H54 (cell line): ENCODE measurements at places on chromosomes 16 and 17.

DNA sequence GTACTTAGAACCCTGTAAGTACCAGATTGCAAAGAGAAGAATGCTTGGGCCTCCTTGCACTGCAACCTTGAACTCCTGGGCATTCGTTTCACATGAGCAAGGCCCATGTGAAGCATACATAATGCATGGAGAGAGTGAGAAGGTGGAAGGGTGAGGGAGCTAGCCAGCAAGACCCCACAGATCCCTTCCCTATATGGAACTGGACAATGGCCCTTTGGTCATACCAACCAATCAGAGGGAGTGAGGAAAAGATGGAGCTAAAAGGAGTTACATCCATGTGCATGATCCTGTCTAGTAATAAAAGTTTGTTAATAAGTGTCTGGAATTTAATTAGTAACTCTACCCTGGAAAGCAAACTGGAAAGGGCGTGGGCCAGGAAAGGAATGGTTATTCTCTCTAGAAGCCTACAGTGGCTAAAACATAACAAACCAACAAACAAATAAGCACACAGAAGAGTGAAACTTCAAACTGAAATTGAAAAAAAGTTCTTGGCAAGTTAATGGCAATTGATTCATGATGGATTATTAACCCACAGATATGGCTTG, 29.6 kb downstream of the DNAH3 start:
- no peak for DNase-seq

DNA sequence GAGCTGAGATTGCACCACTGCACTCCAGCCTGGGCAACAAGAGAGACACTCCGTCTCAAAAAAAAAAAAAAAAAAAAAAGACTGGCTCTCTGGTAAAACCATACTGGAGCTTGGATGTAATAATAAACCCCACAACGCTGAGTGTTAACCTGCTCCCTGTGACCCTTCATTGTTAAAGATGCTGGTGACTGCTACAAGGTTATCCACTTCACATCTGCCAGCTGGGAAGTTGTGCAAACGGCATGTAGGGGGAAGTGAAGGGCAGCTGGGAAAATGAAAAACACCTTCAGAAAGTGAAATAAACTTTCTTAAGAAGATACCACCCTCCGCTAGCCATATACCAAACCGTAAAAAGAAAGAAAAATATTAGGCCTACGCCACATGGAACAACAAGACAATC, 131.0 kb upstream of the NUDT7 start:
- no peak for DNase-seq

GRCh38 chr17:7912927-7913524, 3.1 kb downstream of the RNF227 start:
- peak; percentile 61 for DNase-seq

DNA sequence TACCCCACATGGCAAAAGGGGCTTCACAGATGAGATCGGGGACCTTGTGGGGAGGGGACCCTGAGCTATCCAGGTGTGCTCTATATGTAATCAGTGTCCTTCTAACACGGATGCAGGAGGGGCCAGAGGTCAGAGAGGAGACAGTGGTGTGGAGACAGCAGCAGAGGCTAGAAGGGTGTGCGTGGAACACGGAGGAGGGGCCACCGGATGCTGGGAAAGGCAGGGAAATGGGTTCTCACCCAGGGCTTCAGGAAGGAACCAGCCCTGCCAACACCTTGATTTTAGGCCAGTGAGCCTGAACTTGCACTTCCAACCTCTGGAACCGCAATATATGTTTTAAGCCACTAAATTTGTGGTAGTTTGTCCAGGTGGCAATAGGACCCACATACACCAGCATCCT, 4.6 kb upstream of the SLC38A8 start:
- DNase-seq, result no peak

DNA sequence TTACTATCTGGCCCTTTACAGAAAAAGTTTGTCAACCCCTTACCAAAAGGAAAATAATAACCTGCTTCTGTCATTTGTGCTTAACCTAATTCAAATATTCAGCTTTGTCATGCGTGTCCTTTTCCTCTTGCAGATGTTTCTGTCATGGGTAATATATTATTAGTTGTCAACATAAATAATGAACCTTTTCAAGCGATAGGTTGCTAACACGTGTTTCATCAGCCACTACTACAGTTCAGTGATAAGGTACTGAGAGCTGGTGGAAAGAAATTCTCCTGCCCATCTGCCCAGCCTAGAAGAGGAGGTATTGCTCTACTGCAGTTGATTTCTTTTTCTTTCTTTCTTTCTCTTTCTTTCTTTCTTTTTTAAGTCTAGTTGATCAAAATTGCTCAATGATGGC, 12.0 kb upstream of the SRSF1 start:
- no peak for DNase-seq

DNA sequence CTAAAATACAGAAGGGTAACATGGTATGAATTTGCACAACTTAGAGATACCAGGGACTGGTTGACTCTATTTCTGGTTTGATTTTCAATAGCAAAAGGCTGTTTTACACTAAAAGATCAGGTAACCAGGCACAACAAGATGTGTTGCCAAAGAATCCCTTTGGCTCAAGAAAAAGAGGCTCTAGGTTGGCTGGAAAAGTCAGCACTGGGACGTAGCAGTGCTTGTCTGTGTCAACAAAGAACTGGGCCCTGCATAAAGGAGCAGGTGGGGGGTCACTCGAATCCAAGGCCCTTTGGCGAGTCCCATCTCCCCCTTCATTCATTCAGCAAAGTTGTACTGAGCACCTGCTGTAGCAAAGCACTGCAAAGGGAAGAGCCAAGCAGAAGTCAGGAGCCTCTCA, 18.4 kb downstream of the SDR42E1 start:
- DNase-seq, result no peak

DNA sequence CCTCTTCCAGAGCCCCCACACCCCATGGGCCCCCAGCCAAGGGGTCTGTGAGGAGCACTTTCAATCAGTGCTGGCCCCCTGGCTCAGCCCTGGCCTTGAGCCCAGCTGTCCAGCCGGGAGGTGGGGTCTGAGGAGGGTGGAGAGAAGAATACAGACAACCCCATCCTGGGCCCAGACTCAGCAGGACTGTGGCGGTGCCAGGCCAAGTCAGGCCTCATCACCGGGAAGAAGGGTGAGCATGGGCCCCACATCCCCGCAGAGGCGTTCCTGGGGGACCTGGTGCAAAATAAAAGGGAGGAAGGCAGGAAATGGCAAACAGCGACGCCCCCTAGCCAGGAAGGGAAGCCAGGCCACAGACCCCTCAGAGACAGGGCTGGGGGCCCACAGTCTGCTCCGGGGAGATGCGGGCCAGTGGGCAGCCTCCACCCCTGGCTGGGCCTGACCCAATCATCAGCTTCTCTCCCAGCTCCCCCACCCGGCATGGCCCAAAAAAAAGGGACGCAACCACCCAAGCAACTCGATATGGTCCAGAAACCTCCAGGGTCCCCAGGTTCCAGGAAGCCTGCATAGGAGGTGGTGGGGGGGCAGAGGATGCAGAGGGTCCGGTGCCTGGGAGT, 20.6 kb downstream of the ZNF423 start:
- no peak for DNase-seq

DNA sequence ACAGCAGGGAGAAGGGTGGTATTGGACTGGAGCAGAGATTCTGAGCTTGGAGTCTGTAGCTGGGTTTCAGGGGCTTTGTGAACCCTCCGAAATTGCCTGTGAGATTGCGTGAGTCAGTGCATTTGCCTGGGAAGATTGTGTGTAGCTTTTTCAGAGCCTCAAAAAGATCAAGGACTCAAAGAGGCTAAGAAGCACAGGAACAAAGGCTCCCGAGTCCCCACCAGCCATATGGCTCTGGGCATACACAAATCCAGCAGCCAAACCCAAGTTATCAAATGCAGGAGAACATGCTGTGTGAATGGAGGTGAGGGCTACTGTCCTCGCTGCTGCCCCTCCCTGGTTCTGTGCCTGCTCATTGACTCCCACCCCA, 3.0 kb downstream of the LRRC75A start:
- no peak for DNase-seq

DNA sequence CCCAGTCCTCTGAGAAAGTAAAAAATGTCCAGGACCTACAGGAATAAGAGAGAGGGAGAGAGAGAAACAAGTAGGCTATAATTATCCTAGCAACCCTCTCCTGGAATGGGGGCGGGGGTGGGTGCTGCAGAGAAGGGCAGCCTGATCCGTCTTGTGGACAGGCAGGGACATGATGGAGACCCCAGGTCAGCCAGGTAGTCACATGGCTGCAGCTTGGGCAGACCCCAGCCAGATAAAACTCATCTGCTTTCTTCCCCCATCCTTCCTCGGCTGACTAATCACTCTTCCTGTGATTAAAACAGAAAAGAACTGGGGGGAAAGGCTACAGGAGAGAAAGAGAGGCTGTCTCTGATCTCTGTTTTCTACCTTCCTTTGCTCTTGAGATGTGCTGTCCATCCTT, 32.6 kb downstream of the COPZ2 start:
- DNase-seq, result no peak

DNA sequence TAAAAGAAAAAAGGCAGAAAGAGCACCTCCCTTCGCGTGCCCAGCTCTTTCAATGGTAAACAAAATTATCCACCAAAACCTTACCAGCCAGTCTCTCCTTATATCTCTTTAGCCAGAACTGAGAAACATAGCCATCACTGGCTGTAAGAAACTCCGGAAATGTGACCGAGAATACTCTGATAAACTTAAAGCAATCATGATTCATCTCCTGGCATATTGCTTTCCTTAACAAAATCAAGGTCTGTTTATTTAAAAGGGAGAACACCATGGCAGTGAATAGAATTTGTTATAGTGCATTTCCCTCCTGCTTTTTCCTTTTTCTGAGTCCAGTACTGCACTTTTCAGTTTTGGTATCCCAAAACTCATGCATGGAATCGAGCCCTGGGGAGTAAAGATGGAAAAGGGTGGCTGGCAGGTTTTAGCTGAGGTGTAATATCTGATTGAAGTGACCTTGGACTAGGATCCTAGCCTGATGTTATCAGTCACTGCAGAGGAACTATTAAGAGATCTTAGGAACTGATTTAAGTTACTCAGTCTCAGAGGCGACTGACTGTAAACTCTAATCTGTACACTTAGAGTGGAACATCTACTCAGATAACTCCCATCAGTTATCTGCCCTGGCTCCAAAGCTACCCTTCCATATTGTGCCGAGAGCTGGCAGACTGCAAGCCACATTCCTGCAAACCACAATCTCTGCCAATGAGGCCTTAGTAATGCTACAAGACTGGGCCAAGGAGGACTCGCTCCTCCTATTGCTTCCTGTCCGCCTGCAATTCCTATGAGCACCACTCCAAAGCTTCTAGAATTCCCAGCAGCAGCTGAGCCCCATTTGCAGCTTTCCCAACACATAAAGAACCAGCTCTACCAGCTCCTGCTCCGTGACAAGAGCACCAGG, 7.4 kb upstream of the COX10 start:
- DNase-seq, result peak; percentile 70

DNA sequence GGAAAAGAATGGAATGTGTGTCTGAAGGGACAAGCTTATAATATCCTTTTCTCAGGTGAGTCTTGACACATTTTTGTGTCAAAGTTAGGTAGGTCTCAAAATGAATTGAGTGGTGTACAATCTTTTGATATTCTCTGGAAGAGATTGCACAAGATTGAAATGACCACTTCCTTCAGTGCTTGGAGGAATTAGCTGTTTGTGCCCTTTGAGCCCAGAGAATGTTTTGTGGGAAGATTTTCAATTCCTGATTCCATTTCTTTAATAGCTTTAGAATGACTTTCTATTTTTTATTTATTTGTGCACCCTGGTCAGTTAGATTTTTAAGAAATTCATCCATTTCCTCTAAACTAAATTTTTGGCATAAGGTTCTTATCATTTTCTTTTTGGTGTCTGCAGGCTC, 1.6 kb upstream of the CCL13 start:
- DNase-seq, result no peak

DNA sequence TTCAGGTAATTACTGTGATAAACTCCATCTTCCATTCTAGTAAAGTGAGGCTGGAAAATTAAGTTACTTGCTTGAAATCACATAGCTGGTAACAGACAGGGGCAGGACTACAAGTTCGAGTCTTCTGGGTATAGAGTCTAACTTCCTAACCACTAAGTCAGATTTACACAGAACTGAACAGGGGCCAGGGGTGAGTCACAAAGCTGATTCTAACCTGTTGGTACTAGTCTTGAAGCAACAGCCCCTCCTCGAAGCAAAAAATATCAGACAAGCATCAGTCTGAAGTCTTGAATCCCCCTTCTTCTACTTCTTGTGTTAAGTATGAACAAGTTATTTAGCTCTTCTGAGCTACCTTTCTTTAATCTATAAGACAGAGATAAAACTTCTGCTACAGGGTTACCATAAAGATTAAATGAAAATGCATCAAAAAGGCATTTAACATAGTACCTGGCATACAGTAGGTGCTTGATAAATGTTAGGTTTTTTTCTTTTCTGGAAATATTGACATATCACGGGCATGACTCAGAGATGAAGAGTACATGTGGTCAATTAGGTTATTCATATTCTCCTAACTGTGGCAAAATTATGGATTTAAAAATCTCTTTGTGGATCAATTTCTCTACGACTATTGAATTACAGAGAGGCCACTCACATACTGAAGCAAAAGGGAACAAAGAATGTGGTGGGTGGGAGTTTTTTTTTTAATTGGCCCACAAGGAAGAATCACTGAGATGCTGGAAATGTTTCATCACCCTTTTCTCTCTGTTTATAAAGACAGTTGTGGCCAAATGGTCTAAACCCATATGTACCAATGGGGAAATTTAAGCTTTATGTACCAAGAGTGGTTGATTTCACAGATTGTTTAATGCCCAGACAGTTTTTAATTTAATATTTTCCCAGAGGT, 266.9 kb upstream of the DYNLRB2 start:
- DNase-seq, result no peak

DNA sequence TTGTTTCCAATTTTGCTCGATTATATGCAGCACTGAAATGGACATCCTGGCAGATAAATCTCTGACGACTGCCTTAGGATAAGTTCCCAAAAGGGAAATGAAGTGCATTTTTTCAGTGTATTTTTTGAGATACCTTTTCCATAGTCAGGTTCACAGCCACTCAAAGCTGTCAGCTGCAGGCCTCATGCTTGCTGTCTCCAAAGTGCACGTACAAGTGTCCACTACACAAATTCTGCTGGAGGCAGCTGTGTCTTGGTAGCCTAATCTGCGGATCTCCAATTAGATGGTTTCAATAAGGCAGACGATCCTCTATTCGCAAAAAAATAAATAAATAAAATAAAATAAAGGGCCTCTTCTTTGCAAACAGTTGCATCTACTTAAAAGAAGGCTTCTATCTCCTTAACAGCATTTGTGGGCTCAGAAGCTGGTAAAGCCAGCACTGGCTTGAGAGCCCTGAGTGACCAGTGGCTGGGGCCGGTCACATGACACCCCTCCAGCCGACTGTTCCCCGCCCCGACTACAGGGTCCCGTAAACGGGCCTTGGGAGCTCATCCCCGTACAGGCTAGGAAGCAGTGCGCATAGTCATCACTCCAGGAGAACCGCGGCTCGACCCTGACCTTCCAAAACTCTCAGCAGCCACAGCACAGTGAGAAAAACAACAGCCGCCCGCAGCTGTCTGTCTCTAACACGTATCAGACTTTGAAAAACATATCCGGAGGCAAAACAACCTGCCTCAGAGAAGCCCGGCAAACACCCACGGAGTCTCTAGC, 18.8 kb downstream of the RPH3AL start:
- DNase-seq, result peak; percentile 34

- DNase-seq, result no peak
Measured at GRCh38 chr16:65306300-65306699, 184.4 kb upstream of the CDH11 start.
